Right lung (tissue), 10 donors: ENCODE measurements at places on chromosomes 1 and 21. TPM values are rescaled to one million over a fixed set of nuclear protein-coding genes. Genes with fewer than 3 reads are reported as not detected.

DNA sequence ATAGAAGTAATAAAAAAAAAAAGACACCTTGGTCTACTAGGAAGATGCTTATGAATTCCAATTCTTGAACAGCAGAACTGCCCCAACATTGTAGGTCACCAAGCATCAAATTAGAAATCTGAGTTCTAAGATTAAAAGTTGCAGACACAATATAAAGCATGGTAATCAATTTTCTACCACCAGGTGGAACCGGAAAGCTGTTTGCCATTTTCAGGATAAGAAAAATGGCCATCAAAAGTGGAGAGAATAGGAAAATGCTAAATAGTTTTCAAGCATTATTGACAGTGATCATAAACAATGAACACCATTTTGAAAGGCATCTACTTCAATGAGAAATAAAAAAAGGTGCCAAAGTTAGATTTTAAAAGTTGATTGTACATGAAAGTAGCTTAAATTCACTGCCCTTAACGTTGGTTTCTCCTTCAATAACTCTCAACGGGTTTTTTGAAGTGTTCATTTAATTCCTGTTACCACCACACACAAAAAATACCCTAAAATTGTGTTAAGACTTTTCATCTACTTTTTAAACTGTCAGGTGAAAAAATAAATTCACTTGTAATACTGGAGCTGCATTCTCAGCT is 252.9 kb downstream of the KCNT2 start:
- DNase-seq: peak; percentile 9

DNA sequence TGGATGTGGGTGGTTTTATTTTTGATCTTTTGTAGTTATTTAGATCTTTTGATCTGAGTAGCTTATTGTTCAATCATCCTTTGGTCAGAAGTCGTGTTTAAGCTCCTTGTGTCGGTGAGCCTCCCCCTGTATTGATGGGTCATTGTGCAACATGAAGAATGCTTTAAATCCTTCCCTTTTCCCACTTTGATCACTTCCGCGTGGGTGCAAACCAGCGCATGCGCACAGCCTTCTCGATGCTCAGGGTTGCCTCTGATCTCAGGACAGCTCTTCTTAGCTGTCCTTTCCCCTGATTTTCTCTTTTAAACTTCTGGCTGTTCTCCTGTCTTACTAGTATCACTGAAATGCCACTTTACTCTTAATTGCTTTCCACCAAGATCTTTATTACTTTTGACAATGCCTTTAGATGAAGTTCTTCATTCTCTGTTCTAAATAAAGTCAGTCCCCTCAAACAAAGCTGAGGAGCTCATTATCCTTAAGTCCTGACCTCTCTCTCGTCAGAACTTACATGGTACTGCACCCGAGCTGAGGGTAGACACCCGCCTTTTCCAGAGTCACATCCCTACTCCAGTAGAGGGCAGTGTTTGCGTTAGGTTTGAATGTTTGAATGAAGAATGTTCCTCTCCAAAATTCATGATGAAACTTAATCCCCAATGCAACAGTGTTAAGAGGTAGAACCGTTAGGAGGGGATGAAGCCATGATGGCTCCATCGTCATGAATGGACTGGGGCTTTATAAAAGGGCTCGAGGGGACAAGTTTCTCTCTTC is 547.9 kb upstream of the TMPRSS15 start:
- no peak for DNase-seq

- no peak for DNase-seq
Measured at GRCh38 chr1:237045278-237046016, 3.5 kb downstream of the RYR2 start.

DNA sequence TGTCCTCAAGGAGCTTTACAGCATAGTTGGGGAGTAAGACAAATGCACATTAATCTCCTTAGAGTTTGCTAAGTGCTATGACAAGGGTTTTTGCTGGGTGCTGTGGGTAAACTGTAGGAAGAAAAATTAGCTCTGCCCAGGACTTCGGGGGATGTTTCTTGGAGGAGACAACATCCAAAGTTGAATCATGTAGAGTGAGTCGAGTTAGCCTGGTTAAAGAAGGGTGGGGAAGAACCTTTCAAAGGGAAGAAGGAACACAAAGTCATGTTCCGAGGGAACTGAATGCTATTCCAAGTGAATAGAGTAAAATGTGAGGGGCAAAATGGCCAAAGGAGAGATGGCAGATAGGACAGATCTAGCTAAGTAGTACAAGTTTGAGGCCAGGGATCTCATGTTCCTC is 17.1 kb downstream of the SPRTN start:
- DNase-seq: no peak

GRCh38 chr1:212466898-212467650 is 34.4 kb downstream of the NENF start:
- no peak for DNase-seq

DNA sequence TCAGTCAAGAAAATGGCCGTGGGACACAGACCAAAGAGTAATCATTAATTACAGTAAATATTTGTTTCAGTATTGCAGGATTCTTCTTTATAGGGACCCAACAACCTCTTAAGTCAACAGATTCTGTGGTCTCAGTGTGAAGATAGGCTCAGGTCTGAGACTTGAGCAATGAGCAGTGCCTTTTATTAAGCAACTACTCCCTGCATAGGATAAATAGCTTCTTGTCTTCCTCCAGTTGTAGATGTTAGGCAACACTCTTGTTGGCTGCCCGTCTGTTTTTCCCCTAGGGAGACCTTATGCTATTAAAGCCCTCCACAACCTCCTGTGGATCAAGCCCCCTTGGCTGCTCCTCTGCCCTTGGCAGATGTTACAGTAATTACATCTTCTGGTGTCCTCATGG is 1.8 kb upstream of the OMA1 start:
- DNase-seq: no peak

- no peak for DNase-seq
Measured at GRCh38 chr1:64601207-64601606, 131.3 kb downstream of the CACHD1 start.

GRCh38 chr1:234477386-234478151 is 1.4 kb downstream of the TARBP1 start:
- DNase-seq: no peak

- DNase-seq: no peak
Measured at GRCh38 chr1:212970085-212970484, 19.7 kb downstream of the VASH2 start.

GRCh38 chr1:191905781-191906180 is 252.5 kb upstream of the RGS18 start:
- DNase-seq: no peak

DNA sequence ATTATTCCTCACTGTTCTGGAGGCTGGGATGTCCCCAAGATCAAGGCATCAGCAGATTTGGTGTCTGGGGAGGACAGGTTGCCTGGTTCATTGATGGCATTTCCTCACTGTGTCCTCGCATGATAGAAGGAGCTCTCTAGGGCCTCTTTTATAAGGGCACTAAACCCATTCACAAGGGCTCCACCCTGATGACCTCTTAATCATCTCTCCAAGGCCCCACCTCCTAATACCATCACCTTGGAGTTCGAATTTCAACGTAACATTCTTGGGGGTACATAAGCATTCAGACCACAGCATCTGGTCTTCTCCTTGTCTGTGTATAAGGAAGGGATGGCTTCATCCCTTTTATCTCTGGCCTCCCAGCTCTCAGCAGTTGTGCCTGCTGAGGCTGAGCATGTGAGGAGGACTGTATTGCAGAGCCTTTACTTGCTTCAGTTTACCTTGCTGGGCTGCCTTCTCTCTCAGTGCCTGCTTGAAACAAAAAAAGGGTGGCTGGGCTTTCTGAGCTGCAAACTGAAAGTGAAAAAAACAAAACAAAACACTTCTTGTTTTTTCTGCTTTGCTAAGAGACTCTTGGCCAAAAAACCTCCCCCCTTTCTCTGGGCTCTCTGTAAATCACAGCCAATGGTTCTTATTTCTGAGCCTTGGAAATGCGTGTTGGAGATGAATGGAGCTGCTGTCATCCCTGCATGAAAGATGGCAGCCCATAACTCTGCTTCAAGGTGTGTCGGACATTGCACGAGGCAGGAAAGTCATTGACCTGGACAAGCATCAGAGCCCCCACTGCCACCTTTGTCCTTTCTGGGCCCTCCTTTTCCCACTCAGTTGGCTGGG is 75.8 kb downstream of the RHOU start:
- DNase-seq: no peak

Gene MEGF6
- polyA plus RNA-seq: 36.1 TPM

DNA sequence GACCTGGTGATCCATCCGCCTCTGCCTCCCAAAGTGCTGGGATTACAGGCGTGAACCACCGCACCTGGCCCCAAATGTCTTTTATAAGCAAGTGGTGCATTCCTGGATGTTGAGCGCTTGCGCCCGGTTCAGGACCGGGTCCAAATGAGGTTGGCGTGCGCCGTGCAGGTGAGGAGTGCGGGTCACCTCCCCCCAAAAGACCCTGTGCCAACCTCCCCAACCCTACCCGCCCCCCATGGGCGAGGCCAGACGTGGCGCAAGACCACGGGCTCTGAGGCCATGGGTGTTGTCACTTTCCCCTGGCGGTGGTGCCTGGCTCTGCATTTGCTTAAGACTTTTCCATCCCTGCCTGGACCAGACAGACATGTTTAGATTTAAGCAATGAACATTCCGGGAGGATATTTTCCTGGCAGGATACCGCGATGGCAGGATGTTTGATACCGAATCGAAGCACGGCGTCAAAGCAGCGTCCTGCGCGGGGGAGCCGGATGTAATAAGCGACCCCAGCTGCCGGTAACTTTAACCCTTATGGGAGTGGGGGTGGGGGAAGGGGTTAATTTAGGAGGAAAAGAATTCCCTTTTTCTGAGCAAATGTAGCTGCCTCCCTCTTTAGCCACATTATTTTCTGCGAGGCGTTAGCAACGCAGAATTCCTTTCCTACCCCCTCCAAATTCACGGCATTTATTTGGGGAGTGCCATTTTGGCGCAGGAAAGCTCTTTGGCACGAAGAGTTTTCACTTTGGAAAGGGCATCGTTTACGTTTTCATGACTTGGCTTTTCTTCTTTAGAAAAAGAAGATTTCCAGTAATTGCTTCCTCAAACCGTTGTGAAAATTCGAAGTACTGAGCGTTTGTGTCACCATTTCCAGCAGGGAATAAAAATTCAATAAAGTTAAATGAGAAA is 27.8 kb upstream of the RNF187 start:
- peak; percentile 49 for DNase-seq

Gene PAPPA2
- 0.22 TPM for polyA plus RNA-seq

Gene KIRREL1
- polyA plus RNA-seq: 61.9 TPM

DNA sequence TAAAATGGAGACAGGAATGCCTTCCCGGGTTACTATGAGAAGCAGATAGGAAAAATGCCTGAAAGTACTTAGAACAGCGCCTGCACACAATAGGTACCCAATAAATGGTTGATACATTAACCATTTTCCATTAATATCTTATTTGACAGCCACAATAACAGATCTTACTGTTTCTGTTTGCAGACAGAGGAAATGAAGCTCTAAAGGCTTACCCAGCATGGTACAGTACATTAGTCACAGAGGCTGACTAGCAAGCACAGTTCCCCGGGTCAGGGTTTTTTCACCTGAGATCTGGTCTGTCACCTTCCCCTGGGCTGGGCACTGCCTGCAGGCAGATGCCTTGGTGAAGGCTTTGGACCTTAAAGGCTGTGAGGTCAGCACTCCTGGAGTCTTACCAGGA is 2.9 kb downstream of the TRIM63 start:
- no peak for DNase-seq

Gene RNU5D-1
- polyA plus RNA-seq: 1.4 TPM
